Prostate gland (tissue), 2 donors: ENCODE measurements at places on chromosomes 1 and 21.

DNA sequence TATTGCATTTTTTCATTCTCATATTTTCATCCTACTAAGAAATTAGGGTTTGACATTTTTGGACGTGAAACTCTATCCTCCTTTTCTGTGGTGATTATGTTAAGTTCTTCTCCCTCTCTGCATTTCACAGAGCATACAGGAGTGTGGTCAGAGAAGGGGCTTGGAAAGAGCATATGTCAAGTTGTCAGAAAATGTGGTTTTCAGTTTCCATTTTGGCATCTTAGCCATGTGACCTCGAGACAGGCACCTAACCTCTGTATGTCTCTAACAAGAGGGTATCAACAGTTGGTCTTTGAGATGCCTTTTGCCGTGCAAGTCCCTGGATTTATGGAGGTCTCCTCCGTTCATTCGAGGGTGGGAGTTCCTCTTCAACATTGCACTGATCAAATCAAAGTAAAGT, 140.7 kb downstream of the CYYR1 start:
- DNase-seq: no peak

GRCh38 chr1:63935143-63935542, 161.3 kb downstream of the ROR1 start:
- DNase-seq: peak; percentile 11

- no peak for DNase-seq
Measured at GRCh38 chr1:56806804-56807203, 12.4 kb downstream of the FYB2 start.

DNA sequence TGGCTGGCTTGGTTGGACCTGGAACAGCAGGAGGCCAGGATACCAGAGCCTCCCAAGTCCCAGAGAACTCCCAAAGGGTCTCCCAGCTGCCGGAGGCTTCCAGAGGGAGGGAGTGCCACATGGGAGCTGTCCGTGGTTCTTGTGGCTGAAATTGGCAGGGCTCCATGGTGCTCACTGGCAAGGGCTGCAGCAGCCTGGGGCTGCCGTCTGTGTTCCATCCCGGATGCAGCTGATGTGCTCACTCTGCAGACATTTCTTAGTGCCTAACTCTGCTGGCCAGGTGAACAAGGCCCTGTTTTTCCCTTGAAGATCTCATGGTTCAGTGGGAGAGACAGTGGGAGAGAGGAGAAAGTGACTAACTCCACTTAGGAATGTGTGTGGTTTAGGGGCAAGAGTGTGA, 261.1 kb downstream of the CAMTA1 start:
- no peak for DNase-seq

GRCh38 chr1:84174051-84174556, 30.0 kb downstream of the PRKACB start:
- DNase-seq: no peak

DNA sequence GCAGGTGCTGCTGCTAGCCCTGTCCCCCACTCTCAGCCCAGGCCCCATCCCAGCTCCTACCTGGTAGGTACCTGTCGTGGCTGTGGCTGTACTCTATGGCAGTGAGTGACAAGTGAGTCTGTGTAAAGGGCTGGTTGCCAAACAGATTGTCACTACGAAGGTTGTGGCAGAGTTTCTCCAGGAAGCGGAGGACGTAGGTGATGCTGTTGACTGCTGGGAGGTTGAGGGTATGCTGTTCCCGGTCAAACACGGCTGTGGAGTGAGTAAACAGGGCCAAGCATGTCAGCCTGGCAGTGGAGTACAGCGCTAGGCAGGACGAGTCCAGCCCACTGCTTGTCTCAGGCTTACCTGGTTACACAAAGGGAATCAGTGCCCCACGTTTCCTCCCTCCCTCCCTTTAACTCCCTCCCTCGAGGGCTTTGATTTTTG, 24.8 kb upstream of the SLFNL1 start:
- peak; percentile 89 for DNase-seq

DNA sequence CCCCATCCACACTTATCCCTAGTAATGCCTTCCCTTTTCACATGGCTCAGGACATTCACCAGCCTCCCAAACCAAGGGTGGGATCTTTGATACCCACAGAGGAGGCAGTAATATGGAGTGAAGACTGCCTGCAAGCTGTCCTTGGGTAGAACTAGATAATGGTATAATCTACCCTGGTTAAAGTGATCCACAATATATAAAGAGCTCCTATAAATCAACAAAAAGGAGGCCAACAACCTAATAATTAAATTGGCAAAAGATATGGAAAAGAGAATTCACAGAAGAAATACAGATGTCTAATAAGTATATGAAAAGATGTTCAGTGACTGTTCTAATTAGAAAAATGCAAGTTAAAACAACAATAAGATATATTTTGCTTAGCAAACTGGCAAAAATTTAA, 30.7 kb upstream of the SPOCD1 start:
- no peak for DNase-seq

- DNase-seq: no peak
Measured at GRCh38 chr1:155569988-155570592, 7.5 kb upstream of the ASH1L start.
